Central memory CD4-positive, alpha-beta T cell (primary cell): ENCODE measurements at places on chromosomes 3 and 15.

DNA sequence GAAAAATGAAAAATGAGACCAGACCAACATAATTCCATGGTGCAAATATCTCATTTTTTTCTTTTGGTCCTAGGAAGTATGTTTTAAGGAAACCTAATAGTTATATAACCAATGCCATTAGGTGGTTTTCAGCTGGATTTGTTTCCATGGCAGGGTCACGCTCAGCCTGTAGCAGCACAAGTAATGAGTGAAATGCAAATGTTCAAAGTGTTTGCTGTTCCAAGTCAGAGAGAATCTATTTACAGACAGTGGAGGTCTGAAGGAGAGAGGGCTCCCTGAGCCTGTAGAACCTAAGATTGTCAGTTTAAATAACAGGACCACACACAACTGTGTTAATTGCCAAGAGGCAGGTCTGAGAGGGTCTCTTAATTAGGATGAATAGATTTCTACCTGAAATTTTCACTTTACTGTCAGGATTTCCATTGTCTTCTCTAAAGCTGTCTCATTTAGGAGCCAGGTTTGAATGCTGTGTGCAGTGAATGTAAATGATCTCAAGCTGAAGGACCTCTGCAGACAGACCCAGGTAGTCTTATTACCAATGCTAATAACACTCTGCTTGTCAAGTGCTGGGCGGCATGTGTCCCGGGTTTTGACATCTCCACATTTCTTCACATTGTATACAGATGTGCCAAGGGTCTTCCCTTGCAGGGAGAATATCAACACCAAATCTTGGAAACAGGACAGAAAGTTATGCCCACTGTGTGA is 317.3 kb upstream of the NECTIN3 start:
- DNase-seq: no peak

- no peak for DNase-seq
Observed at GRCh38 chr3:173770796-173771573, 373.4 kb downstream of the NLGN1 start.

GRCh38 chr3:127226946-127227842 is 34.3 kb downstream of the PRR23E start:
- DNase-seq: no peak

DNA sequence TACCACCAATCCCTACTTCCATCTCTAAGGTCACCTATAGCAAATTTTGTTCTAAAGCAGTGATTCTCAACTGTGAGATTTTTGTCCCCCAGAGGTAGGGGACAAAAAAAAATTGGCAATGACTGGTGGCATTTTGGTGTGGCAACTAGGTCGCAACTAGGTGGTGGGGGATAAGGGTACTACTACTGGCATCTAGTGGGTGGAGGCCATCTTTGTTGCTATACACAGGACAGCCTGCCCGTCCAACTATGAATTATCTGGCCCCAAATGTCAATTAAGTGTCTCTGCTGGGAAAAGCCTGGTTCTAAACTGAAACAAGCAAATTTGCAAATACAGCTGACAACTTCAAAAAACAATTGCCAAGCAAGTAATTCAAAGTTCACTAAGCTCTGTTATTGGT is 1.4 kb downstream of the MTMR10 start:
- DNase-seq: no peak

DNA sequence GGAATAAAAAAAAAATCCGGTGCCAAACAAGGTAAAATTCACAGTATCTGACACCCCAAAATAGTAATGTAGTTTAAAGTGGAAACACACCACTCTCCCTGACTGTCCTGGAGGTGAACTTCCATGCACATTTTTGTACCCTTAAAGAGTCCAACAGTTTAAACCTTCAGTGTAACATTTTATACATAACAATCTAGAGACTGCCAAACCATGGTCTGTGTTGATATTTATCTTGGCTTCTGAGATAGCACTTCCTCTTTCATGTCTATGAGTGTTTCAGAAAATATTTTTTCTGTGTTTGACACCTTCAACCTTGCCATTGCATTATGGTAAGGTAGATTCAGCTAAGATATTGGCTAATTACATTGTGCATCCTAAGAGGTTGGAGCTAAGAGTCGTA is 13.9 kb downstream of the TMEM45A start:
- DNase-seq: no peak

DNA sequence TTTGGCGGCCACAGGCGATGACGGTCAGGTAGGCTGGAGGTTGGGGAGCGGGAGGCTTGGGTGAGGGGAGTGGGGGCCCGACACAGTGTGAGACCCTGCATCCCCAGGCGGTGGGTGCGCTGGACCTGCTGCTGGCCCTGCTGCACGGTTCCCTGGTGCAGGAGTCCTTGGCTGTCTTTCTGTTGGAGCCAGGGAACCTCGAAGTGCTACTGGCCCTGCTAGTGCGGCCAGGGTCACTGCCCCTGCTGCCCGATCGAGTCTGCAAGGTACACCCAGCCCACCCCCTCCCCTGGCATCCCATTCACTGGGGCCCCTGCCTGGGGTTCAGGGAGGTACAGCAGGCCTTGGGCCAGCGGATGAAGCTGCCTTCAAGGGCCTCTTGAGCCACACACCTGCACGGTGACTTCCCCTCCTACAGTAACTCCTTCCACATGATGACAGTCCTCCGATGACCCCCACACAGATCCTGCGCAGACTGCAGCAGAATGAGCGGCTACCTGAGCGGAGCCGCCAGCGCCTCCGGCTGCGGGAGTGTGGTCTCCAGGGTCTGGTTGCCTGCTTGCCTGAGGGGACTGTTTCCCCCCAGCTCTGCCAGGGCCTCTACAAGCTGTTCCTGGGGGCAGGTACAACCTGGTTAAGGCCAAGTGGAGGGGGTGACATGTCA is 19.5 kb downstream of the NBEAL2 start:
- no peak for DNase-seq

DNA sequence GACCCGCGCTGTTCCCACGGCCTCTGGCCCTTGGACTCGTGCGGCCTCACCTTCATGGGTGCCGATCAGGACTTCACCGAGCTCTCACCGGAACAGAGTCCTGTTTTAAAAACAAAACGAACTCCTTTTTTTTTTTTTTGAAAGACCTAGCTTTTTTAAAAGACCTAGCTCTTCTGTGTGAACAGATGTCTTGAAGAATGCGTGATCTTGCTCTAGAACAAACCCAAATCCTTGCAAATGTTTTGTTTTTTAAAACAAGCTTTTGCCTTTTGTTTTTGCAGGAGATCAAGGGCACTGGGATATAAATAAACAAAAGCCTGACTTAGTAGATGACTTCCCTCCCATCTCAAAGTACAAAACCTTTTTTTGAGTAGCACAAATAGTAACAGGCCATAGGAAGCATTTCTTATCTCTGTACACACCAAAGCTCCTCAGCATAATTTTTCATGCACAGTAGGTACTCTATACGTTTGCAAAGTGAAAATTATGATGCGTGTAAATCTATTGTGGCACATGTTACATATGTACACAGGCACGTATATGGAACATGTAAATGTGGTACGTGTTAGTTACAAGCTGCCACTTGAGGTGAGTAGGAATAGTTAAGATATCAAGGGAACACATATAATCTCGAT is 1.1 kb upstream of the MSL2 start:
- no peak for DNase-seq

- no peak for DNase-seq
Observed at GRCh38 chr3:24288496-24289236, 206.0 kb downstream of the THRB start.

GRCh38 chr3:127442506-127442905 is 148.0 kb downstream of the TPRA1 start:
- DNase-seq: no peak

DNA sequence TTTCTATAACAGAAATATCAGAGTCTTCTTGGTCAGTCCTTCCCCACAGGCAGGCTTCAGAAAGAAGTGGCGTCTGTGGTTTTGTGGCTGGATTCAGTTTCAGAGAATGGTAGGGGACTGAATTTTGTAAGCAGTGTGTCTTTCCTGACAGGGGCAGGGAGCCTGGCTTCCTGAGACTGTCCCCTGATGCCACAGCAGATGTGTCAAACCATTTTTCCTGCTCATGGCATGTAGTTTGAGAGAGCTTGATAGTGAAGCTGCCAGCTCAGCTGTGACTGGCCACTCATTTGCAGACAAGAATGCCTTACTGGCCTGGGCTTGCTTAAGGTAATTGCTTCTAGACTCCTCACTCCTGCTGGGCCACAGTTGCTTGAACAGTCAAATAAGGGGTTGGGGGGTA is 26.4 kb downstream of the LARS2 start:
- DNase-seq: no peak
